ENCODE measurements at places on chromosomes 5 and 9. TPM values are rescaled to one million over a fixed set of nuclear protein-coding genes. Genes with fewer than 3 reads are reported as not detected.

DNA sequence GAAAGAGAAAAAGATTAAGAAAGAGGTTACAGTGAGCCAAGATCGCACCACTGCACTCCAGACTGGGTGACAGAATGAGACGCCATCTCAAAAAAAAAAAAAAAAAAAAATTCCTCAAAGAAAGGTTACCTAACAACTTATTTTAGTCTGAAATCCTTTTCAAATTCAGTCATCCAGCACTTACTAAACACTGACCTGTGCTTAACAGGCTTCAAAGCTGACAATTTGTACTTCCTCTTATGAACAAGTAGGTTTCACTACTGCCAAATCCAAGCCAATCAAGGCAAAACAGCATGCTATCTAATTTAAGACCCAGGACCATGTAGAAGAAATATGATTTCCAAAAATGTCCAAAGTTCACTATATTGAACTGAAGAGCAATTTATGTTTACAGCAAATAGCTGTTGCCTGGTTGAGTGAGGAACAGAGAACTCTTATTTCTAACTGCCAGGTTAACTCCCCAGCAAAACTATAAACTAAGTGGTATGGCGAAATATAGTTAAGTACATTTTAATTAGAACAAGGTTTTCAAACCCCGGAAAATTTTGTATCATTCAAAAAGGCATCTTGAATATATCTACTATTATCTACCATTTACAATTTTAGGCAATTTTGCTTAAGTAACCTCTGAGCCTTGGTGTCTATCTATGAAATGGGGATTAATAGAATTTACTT is 13.4 kb downstream of the PWWP2A start:
- DNase-seq, result peak; percentile 74
- H3K27me3 ChIP-seq, result no peaks in the 10 kb centered on the region
- H3K36me3 ChIP-seq, result peaks cover 5% of the 10 kb centered on the region
- H3K4me1 ChIP-seq, result peaks cover 26% of the 10 kb centered on the region
- H3K27ac ChIP-seq, result peak overlapping the region; percentile 64

DNA sequence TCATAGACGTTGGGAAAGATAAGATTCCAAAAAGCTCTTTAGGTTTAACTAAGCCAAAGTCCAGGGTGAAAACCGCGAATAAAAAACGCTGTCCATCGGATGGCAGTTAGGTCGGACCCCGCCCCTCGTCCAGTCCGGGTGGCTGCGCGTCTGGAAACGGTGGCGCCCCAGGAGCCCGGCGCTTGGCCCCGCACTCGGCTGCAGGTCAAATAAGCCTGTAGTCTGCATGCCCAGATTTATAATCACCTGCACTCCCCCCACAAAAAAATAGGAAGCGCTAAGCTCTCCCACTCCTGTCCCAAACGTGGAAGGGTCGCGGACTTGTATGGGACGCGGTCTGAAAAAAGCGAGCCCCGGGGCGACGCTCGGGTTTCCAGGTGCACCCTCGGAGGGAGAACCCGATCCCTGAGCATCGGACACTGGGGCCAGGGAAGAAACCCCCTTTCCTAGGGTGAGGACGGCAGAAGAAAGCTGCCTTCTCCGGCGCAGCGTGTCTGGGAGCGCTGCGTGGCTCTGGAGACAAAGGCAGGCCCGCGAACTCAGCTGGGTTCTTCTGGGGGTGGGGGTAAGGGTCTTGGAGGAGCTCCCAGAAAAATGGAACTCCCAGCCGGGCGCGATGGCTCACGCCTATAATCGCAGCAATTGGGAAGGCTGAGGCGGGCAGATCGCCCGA is 923 bp upstream of the ZBTB5 start:
- H3K27me3 ChIP-seq, result no peaks in the 10 kb centered on the region
- peak overlapping the region; percentile 77 for H3K4me3 ChIP-seq
- peak overlapping the region; percentile 80 for H3K27ac ChIP-seq
- no peak for DNase-seq
- peaks cover 43% of the 10 kb centered on the region for H3K4me1 ChIP-seq

DNA sequence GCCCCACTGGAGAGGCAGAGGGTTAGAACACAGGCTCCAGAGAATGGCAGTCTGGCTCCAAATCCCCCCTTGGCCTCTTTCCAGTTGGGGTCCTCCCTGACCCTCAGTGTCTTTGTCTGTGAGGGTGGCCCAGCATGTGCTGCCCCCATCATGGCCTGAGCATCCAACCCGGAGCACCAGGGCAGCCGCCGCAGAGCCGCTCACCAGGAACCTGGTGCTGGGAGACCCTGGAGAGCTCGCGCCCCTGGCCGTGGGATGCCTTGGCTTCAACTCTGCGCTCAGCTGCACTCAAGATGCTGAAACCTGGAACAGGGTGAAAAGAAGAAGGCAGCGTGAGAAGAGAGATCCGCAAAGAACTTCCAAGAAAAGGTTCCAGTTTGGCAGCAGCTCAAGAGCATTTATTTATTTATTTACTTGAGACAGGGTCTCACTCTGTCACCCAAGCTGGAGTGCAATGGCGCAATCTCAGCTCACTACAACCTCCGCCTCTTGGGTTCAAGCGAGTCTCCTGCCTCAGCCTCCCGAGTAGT is 3.8 kb downstream of the CCDC187 start:
- no peak for DNase-seq
- H3K27ac ChIP-seq, result no peak overlapping the region
- peaks cover 5% of the 10 kb centered on the region for H3K4me1 ChIP-seq
- H3K27me3 ChIP-seq, result no peaks in the 10 kb centered on the region
- no peaks in the 10 kb centered on the region for H3K36me3 ChIP-seq

- no peaks in the 10 kb centered on the region for H3K36me3 ChIP-seq
- H3K27ac ChIP-seq, result no peak overlapping the region
- H3K4me1 ChIP-seq, result no peaks in the 10 kb centered on the region
- H3K27me3 ChIP-seq, result no peaks in the 10 kb centered on the region
Observed at GRCh38 chr5:90226433-90227099, 183.0 kb downstream of the CETN3 start.

GRCh38 chr5:180241600-180241999 is 32.6 kb upstream of the RASGEF1C start:
- peaks cover 63% of the 10 kb centered on the region for H3K36me3 ChIP-seq
- no peak overlapping the region for H3K27ac ChIP-seq
- no peak for DNase-seq
- H3K27me3 ChIP-seq, result no peaks in the 10 kb centered on the region
- no peaks in the 10 kb centered on the region for H3K4me1 ChIP-seq

DNA sequence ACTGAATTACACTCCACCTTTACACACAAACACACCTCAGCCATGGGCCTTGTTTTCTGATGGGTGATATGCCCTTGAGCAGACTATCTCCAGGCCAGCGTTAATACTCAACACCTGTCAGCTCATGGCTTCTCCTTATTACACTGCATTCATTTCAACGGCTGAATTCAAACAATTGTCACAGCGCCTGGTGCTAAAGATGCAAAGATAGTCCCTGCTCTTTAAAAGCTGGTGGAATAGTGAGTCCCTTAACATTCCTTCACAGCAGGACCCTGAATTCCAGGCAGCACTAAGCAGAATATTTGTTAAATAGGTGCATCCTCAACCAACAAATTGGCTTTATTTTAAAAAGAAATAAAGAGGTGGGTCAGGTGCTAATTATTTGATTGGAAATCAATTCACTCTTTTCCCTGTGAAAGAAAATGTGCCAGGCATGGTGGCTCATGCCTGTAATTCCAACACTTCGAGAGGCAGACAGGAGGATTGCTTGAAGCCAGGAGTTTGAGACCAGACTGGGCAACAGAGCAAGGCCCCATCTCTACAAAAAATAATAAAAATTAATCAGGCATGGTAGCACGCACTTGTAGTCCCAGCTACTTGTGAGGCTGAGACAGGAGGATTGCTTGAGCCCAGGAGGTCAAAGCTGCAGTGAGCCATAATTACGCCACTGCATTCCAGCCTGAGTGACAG is 155.7 kb upstream of the EFNA5 start:
- no peaks in the 10 kb centered on the region for H3K27me3 ChIP-seq
- no peak overlapping the region for H3K27ac ChIP-seq
- no peak overlapping the region for H3K4me3 ChIP-seq
- H3K36me3 ChIP-seq, result no peaks in the 10 kb centered on the region
- H3K4me1 ChIP-seq, result no peaks in the 10 kb centered on the region
- no peak for DNase-seq

GRCh38 chr5:95770830-95771708 is 39.9 kb downstream of the RHOBTB3 start:
- H3K36me3 ChIP-seq, result no peaks in the 10 kb centered on the region
- no peaks in the 10 kb centered on the region for H3K27me3 ChIP-seq
- H3K27ac ChIP-seq, result no peak overlapping the region
- H3K4me3 ChIP-seq, result no peak overlapping the region
- H3K4me1 ChIP-seq, result no peaks in the 10 kb centered on the region

DNA sequence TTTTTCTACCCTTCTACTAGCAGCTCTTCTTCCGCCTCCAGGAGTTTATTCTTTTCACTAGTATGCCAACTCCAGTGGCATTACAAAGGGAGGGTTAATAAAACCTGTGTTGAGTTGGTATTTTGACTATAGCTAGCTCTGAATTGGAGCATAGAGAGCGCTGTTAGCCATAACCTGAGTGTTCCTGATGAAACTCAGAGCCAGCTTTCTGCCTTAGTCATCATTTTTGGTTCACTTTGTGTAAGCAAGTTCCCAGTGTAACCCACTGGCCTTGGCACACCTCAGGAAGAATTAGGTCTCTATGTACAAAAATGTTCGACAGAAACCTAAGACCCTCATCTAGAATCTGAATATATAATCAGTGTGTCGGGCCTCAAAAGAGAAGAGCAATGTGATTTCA is 238.9 kb downstream of the NR3C1 start:
- no peaks in the 10 kb centered on the region for H3K27me3 ChIP-seq
- H3K27ac ChIP-seq, result peak overlapping the region; percentile 100
- peak; percentile 74 for DNase-seq

GRCh38 chr9:137970098-137970497 is 92.5 kb downstream of the CACNA1B start:
- H3K4me3 ChIP-seq, result no peak overlapping the region
- H3K27ac ChIP-seq, result no peak overlapping the region
- no peaks in the 10 kb centered on the region for H3K27me3 ChIP-seq
- DNase-seq, result no peak
- H3K4me1 ChIP-seq, result no peaks in the 10 kb centered on the region
- no peaks in the 10 kb centered on the region for H3K36me3 ChIP-seq

DNA sequence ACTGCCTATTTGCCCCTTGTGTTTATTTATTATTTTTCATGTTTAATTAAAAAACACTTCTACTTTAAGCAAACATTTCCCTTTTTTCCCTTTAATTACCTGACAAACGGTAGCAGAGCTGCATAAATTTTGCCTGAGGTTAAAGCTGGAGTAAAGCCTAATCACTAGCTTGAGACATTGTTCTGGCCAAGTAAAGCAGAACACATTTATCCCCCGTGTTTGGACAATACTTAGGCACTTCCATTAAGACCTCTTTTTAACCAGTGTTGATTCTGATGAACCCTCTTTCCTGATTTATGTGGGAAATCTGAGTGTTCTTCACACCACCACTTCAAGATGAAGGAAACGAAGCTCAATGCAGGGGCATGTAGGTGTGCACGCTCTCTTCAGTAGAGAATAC is 54.5 kb downstream of the BNC2 start:
- no peak for DNase-seq
- H3K27me3 ChIP-seq, result no peaks in the 10 kb centered on the region
- no peaks in the 10 kb centered on the region for H3K4me1 ChIP-seq
- H3K4me3 ChIP-seq, result no peak overlapping the region
- no peak overlapping the region for H3K27ac ChIP-seq

DNA sequence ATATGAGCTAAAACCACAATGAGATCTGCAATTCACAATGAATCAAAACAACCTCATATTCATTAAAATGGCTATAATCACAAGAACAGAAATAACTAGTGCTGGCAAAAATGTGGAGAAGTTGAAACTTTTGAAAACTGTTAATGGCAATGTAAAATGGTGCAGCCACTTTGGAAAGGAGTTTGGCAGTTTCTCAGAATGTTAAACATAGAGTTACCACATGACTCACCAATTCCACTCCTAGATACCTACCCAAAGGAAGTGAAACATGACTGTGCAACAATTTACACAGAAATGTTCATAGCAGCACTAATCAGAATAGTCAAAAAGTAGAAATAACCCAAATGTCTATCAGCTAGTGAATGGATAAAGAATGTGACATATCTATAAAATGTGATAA is 862.2 kb downstream of the DTWD2 start:
- no peak overlapping the region for H3K27ac ChIP-seq
- no peaks in the 10 kb centered on the region for H3K27me3 ChIP-seq
- no peak for DNase-seq
- no peak overlapping the region for H3K4me3 ChIP-seq
- H3K4me1 ChIP-seq, result no peaks in the 10 kb centered on the region

DNA sequence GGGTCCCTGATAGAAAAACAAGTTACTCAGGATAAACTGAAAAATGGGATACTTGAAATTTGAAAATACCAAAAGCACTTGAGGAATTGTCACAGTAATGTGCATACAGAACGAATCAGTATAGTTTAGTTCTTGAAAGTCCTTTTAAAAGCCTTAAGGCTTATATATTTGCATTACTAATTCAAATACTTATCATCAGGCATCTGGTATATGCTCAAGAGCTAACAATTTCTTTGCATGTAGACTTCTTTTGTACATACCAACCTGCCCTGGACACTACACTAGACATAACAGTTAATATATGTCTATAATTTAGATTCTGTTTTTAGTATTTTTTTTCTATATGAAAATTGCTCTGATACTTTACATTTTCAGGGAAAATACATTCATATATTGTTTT is 43.2 kb downstream of the SMIM15 start:
- H3K27ac ChIP-seq, result no peak overlapping the region
- no peaks in the 10 kb centered on the region for H3K36me3 ChIP-seq
- H3K4me1 ChIP-seq, result no peaks in the 10 kb centered on the region
- no peak overlapping the region for H3K4me3 ChIP-seq

DNA sequence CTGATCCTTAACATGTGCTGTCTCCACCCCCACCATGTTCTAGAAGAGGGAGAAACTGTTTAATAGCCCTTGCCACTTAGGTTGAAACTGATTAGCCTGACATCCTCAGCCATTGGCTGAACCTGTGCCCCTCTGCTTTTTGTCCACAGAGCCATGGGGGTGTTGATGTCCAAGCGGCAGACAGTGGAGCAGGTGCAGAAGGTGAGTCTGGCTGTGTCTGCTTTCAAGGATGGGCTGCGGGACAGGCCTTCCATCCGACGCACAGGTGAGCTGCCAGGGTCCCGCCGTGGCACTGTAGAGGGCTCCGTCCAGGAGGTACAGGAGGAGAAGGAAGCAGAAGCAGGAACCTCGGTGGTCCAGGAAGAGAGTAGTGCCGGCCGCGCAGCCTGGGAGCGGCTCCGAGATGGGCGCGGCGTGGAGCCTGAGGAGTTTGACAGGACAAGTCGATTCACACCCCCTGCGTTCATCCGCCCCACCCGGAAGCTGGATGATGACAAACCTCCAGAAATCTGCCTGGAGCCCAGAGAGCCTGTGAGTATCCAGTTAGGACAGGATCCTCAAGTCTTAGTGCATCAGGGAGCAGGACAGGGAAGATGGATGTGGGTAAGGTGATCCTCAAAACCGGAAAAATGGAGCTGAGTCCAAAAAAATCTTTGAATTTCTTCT is 13.2 kb downstream of the PHF24 start:
- no peaks in the 10 kb centered on the region for H3K4me1 ChIP-seq
- H3K27me3 ChIP-seq, result no peaks in the 10 kb centered on the region

PLEKHG4B gene
- total RNA-seq, result not detected

PCDHGA9 gene
- total RNA-seq, result 13.0 TPM

TMEM232 gene
- total RNA-seq, result 4.2 TPM
